ENCODE measurements at places on chromosomes 7 and 10.

GRCh38 chr7:27134392-27134791 is 3.8 kb upstream of the HOXA4 start:
- DNase-seq = no peak

DNA sequence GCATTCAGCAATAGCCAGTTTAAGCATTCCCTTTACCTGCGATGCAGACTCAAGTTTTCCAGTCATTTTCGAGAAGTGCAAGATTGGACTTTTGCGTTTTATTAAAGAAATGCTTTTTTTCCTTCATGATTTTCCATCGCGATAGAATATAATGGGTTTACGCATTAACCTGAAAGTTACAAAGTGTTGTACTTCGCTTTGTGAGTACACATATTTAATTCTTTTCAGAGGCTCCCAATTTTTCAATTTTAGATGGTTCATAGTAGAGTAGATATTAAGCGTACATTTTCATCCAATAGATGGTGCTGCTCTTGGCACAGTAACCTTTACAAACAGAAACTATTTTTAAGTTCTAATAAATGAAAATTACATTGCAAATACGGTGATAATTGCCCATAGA is 1.3 kb downstream of the PTPRZ1 start:
- no peak for DNase-seq

DNA sequence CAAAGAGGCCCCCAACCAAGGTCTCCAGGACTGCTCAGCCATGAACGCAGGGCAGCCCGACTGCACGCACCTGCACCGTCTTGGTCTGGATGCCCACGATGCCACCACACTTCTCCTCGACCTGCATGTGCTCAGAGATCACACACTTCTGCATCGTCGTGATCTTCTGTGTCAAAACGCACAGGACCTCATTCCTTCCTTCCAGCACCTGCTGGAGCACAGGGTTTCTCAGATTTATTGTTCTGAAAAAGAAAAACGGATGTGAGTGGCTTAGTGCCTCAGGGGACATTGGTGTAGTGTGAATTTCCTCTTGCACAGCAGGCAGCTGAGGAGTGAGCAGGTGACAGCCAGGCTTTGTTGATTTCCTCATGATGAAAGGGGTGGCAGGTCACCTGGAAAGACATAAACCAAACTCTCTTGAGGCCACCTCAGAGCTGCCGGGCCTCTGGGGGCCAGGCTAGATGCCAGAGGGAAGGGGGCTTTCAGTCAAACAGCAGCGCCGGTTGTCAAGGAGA is 38.2 kb downstream of the GSDME start:
- no peak for DNase-seq

DNA sequence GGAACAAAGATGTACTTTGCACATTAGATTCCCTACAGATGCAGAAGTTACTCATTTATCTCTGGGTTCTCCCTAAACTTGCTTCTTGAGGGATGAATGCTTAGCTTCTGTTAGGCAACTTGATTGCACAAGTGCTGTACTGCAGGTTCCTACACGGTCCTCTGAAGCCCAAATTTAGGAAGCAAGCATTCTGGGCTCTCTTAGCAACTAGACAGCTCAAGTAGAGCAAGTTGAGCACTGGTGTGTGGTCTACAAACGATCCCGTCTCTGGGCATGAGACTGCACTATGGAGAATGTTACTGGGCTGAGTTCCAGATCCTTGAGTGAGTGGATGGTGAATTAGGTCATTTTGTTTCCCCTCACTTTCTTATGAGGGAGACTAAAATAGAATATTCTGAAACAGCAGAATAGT is 14.3 kb downstream of the SEMA3D start:
- no peak for DNase-seq

- no peak for DNase-seq
These were observed 8.8 kb downstream of the AGK start for GRCh38 chr7:141559961-141560360.

DNA sequence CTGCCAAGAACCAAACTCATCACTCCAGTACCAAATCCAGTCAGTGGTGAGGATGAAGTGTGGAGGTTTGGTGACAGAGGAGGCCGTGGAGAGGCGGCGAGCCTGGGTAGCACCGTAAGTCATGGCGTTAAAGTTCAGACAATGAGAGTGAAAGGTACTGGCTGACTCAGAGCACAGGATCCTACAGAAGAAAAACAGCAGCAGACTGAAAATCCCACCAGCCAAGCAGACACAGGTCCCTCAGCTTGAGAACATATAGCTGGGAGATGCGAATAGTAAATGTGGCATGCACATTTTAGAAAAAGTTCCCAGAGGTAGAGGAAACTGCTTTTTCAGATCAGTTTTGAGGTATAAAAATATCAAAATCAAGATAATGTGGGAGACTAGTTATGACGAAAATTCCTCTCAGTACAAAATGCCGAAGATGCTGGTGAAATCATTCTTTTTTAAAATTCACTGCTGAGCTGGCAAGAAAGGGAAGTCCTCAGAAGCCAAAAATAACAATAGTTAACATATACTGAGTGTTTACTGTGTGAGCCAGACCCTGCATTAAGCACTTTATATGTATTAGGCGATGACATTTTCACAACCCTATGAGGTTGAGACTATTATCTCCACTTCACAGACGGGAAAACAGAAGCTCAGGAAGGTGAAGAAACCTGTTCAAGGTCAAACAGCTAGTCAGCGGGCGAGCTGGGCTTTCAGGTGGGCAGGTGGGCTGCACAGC is 20.9 kb downstream of the PARP12 start:
- no peak for DNase-seq

DNA sequence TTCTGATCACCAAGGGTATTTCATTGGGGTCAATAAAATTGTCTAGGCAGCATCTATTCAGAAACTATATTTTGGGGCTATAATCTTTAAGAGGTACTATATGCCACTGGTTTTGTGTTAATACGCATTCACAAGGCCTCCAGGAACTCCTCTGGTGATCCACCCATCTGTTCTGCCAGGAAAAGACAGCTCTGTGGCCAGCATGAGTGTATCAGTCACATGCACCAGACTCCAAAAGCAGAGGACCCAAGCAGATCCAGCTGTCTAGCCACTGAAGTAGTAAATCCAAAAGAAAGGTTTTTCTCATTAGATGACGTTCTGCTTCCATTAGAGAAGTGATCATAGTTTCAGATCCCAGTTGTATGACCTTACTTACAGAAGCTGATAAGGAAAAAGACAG is 199.6 kb upstream of the CELF2 start:
- DNase-seq = no peak

- DNase-seq = no peak
These were observed 41.7 kb downstream of the SP8 start for GRCh38 chr7:20744954-20745446.

- no peak for DNase-seq
These were observed 93.8 kb upstream of the MEOX2 start for GRCh38 chr7:15780271-15780670.

Data from activated T-cell treated with anti-CD3 and anti-CD28 coated beads for 4 hours (primary cell).